ENCODE measurements at places on chromosomes 4 and X.
A peak's percentile ranks its signal among the peaks of the same experiment; 100 is the strongest.

DNA sequence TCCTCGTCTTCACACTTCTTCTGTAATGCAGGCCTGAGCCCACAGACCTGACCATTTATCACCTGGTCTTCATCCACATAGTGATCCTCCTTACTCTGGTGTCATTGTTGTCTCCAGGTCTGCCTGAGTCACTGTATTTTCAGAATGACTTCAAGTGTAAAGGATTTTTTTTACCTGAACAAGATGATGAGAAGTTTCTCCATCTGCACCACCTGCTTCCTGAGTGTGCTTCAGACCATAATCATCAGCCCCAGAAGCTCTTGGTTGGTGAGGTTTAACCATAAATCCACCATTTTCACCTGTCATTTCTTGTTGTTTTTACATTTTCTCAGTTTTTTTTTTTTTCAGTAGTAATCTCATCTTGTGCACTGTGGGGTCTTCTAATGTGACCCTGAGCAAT is 39.0 kb downstream of the WDR13 start:
- no peak for DNase-seq

DNA sequence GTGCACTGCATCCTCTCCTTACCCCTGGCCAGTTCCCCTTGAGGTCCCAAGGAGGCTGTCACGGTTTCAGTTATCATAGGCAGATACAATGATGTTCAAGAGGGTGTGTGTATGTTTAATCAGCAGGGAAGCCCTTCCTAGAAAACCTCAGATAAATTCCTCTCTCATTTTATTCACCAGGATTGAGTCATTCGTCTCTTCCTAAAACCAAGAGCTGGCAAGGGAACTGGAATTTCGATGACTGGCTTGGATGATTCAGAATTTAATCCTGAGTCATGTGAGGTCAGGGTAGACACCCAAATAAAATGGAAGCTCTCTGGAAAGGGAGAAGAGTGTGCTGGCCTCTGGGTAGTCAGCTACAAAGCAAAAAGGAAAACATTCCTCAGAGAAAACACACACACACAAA is 106.2 kb upstream of the RAPGEF2 start:
- DNase-seq, result peak; percentile 85

GRCh38 chrX:1546691-1547251 is 9.8 kb upstream of the P2RY8 start:
- DNase-seq, result no peak

DNA sequence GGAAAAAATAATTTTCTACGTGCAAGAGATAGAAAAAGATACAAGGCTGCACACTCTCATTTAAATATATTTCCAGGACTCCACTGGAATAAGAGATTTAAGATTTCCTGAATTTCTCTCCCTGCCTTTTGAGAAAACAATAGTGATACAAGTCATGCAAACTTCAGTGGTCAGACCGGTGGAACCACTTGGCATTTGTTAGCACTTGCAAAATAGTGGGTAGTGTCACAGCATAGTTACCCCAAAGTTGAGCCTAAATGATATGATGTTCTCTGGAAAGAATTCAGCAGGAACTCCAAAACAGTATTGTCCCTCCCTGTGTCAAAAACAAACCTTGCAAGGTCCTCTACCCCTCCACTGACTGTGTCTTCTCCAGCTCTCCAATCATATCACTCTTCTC is 102.3 kb downstream of the ANKRD50 start:
- DNase-seq, result no peak

- no peak for DNase-seq
Observed at GRCh38 chr4:21002976-21003375, 302.7 kb downstream of the PACRGL start.

- no peak for DNase-seq
Observed at GRCh38 chrX:54794028-54794427, 4.0 kb downstream of the ITIH6 start.

DNA sequence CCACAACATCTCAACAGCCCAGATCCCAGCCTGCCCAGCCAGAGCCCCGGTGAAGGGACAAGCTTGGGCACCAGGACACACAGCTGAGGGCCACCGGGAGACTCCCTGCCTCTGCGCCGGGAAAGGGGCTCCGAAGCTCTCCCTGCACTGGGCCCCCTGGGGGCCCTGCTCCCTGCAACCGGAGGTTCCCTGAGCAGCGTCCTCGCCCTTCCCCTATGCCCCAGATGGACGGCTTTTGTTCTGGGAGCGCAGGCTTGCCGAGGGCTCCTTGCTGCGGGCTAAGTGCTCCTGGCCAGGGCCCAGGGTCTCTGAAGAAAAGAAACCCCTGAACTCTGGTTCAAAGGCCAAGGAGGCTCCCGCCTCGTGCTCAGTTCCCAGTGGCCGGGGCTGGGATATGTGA is 899 bp upstream of the ZFP92 start:
- DNase-seq, result no peak

GRCh38 chr4:118826723-118827444 is 9.0 kb downstream of the SEC24D start:
- no peak for DNase-seq

DNA sequence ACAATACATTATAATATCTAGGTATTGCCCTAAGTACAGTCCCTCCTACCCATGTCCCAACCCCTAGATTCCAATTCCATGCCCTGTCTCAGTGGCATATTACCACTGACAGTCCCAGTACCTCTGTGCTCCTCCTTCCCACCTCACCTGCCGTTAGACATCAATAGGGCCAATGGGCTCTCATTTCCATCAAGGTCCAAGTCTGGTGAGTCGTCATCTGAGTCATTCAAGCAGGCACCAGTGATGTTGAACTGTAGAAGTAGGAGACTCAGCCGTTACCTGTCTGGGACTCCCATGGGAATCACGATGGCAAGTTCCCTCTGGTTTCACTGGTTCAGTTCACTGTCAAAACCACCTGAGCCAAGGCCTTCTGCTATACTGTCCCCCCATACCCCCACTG is 51.7 kb downstream of the PHF8 start:
- DNase-seq, result no peak

GRCh38 chrX:103886624-103887023 is 54.6 kb upstream of the RAB9B start:
- DNase-seq, result no peak

GRCh38 chrX:41684138-41684537 is 4.6 kb upstream of the GPR34 start:
- DNase-seq, result no peak

DNA sequence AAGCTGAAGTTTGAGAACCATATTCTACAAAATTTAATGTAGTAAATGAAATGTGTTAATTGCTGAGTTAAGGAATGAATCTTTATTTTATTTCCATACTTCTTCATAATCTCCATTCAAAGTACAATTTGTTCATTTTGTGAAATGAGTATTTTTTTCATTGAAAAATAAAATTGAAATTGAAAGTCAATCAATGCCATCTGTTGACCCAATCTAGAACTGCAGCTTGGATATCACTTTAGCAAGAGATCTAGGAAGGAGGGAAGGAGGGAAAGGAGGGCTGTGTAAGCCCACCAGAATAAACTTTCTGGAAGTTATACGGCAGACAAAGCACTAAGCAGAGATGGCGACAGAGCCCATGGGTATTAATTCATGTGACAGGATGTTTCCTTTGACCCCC is 128.4 kb downstream of the ZMAT1 start:
- DNase-seq, result peak; percentile 7

- no peak for DNase-seq
Observed at GRCh38 chrX:21469071-21469470, 94.9 kb downstream of the CNKSR2 start.

DNA sequence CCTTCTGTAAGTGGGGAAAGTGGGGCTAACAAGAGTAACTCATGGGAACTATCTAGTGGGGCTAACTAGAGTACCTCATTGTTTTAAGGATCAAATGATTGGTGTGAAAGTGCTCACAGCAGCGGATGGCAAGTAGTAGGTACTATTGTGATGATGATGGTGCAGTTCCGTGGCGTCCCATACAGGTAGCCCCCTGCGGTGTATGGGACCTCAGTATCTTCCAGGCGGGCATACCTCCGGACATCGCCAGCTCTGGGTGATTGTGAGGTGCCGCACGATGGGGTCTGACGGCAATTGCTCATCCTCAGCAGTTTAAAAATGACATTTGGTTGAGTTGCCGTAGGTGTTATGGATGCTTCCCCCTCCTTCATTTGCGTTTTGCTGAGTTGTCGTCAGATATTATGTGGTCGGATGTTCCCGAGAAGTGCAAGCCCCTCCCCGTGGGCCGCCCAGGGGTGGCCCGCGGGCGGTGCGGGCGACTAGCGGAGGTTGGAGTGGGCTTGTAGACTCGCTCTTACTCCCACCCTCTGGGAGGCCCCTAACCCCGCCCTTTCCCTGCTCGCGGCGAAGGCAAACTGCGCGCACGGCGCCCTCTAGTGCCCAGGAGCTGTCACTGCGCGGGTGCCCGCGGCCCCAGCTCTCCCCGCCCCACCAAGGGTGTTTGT is 18.3 kb upstream of the GPR101 start:
- DNase-seq, result peak; percentile 79

DNA sequence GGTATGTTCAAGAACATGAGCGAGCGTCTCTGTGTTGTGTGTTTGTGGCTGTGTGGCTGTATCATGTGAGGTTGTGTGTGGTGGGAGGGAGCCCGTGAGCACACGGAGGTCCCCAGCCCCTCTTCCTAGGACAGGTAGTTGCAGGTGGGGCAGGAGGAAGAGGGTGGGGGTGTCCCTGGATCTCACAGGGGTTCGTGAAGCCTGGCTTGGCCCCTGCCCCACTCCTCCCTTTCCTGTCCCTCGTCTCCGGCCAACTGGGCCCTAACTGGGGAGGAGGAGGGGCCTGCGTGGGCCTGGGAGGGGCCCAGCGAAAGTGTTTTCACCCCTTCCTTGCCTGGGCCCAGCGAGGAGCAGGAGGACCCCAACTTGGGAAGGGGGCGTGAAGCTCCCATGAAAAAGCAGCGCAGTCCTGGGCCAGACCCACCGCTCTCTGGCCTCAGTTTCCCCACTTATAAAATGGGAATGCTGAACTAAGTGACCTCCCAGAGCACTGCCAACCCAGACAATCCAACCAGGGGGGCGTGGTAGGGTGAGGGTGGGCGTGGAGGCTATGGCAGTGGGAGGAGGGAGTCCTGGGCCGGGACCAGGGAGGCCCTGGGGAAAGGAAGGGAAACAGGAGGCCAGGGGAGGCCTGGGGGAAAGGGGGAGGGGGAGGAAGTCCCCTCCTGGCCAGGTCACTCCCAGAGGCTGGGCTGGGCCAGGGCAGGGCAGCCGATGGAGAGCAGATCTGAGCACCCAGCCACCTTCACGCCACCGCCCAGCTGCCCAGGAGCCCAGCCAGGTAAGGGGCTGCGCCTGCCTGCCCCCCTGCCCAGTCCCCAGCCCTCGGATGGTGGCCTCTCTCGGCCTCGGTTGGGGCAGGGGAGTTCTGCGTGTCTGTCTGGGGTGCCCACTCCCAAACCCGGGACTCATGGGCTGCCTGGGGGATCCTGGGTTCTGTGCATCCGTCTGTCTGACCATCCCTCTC is at the start of gene AVPR2:
Gene AVPR2, plus strand, starts transcription at position 683 of the 967 bp plus-strand sequence. CDS start 473 bp downstream, outside the sequence.
- no peak for DNase-seq

DNA sequence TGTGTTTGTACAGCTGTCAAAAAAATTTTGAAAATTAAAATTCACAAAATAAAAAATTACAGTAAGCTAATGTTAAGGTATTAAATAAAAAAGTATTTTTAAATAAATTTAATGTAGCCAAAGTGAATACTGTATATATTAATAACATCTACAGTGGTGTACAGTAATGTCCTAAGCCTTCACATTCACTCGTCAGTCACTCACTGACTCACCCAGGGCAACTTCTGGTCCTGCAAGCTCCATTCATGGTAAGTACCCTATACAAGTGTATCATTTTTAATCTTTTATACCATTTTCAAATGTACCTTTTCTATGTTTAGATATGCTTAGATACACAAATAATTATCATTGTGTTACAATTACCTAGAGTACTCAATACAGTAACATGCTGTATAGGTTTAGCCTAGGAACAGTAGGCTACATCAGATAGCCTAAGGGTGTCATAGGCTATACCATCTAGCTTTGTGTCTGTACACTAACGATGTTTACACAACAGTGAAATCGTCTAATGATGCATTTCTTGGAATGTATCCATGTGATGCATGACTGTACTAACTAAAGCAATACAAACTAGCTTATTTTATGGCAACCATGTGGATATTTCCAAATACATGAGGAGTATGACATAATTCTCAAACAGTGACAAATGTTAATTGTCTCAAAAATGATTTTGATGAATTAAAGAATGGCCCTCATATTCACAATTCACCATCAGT is 13.7 kb downstream of the DDX60 start:
- peak; percentile 18 for DNase-seq

- no peak for DNase-seq
Observed at GRCh38 chrX:13059637-13060499, 15.4 kb upstream of the FAM9C start.

GRCh38 chr4:66640233-66640990 is 904.9 kb downstream of the CENPC start:
- no peak for DNase-seq

DNA sequence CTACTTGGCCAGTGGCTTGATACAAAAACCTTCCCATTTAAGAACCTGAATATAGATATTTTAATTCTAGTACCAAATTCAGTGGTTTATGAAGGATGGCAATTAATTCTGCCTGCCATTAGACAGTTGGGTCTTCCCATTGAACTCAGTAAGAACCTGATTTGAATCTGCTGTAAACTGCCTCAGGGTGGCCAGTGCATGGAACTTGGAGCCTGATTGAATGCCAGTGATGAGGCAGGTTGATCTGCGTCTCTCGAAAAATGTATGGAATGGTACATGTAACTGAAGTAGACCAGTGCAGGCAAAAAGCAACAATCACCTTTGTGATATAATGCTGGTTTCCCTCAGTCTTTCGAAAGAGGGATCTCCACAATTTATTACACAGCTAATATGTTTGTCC is 421.4 kb downstream of the TMA16 start:
- DNase-seq, result no peak

GRCh38 chr4:21769404-21770147 is 179.0 kb downstream of the KCNIP4 start:
- DNase-seq, result peak; percentile 23

- DNase-seq, result peak; percentile 32
Observed at GRCh38 chr4:169619518-169619957, 840 bp upstream of the CLCN3 start.

DNA sequence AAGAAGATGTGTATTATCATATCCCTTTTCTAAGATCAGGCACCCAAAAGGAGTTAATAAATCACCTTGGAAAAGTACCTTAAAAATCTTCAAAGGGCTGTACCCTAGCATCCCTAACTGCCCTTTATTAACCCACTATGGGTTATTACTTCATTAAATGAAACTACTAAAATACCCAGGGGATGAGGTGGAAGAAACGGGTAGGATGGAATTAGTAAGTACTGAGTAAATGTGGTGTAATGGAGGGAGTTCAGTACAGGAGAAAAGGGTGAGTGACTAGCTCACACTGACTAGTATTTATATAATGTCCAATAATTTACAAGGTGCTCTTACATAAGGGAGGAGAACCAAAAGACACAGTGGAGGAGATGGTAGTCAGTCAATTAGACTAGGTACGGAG is 51.0 kb upstream of the RASGEF1B start:
- DNase-seq, result no peak

GRCh38 chrX:111090458-111090857 is 5.5 kb upstream of the PAK3 start:
- no peak for DNase-seq

GRCh38 chr4:74174941-74175340 is 17.0 kb downstream of the MTHFD2L start:
- DNase-seq, result no peak

- peak; percentile 17 for DNase-seq
Observed at GRCh38 chr4:148315049-148315448, 127.2 kb downstream of the NR3C2 start.
